T-cell (primary cell): ENCODE measurements at places on chromosomes 5 and 9.

DNA sequence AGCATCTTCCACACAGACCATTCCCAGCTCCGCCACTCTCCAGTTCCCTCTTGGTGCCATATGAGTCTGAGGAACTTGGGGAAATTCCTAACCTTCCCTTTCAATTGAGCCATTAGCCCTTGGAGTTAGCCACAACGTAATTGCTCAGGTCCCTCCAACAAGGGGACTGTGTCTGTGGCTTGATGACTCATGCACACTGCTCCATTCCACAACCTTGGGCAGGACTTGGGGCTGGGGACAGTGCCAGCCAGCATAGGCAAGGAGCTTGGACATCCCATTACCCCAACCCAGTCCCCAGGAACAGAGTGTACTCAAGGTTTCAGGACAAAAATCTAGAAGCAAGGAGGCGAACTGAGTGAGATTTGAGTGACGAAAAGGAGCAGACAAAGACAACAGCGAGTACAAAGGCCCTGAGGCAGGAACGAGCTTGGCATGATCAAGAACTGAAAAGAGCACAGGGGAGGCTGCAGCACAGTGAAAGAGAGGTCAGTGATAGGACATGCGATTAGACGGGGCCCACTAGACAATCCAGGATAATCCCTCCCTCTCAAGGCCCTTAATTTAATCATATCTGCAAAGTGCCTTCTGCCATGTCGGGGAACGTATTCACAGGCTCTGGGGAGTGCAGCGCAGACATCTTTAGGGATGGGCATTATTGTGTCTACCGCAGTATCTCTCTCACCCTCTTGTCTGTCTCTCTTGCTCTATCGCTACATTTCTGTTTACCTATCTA is 16.0 kb upstream of the JADE2 start:
- DNase-seq, result no peak

- peak; percentile 19 for DNase-seq
These were observed 154.0 kb downstream of the PIK3R1 start for GRCh38 chr5:68369457-68370125.

- DNase-seq, result no peak
These were observed 39.3 kb downstream of the NTNG2 start for GRCh38 chr9:132201139-132201538.

GRCh38 chr9:128798896-128799295 is 11.8 kb downstream of the TBC1D13 start:
- no peak for DNase-seq

DNA sequence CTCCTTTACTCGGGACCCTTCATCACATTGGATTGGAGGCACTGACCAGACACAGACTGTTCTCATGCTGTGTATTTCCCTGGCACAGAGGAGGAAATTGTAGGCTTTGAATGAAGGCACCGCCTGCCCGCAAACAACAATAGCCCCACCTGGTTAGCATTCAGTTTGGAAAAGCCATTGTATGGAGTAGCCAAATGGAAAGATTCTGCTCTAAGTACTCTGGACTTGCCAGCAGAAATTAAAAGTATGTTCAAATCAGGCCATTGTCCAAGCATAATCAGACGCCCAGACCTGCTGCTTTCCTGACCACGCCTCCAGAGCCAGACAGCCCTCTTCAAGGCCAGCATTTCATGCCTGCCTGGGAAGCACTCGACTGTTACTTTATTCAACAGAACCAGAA is 8.0 kb upstream of the SEMA4D start:
- no peak for DNase-seq

GRCh38 chr5:139262742-139263445 is 30.6 kb upstream of the MATR3 start:
- DNase-seq, result peak; percentile 34

DNA sequence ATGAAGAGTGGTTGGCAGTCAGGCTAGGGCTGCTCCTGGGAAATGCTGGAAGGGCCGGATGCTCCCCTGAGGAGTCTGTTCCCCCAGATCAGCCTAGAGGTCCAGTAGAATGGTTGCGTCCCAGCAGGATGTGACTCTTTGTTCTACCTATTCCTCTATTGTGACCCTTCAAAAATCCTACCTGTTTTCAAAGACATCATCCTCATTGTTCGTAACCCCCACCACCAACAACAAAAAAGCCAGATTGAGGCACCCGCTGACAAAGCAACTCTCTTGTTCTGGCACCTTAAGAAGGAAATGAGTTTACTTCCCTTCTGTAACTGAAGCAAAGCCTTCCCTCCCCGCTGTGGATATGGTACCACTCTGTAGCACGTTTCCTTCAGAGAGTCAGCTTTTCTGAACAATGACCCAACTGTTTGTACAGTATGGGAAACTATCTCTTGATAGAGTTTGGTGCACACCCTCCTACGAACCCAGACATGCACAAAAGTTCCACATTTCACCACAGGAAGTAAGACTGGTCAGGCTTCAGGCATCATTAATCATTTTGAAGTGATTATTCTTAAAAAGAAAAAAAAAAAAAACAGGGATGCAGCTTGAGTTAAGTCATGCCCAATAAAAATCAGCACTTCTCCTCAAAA is 207.2 kb downstream of the ENC1 start:
- DNase-seq, result no peak

- DNase-seq, result no peak
These were observed 5.7 kb downstream of the MAPKAP1 start for GRCh38 chr9:125701351-125701750.

- DNase-seq, result no peak
These were observed 60.9 kb upstream of the ROR2 start for GRCh38 chr9:92010705-92011536.

GRCh38 chr9:129489838-129490582 is 130.9 kb downstream of the C9orf50 start:
- DNase-seq, result peak; percentile 60

DNA sequence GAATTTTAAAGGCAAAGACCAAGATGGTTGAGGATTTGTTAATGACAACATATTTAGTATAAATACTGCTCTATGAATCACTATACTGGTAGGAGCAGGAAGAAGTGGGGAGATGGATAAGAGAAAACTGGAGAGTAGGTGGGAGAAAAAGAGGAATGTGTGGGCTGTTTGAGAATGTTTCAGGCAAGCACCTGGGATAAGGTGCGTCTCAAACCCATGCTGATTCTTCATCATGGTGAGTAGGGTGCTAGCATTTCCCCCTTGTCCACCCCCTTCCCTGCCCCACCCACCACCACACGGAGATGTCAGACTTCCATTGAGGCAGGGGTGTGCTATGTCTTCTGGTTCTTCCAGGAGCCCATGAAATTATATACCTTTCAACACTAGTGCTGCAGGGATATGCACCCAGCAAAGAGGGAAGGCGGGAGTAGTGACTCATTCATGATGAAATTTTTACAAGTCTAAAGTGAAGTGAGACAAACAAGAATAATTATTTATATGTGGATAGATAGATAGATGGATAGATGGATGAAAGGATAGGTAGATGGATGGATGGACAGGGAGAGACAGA is 54.3 kb downstream of the MTX3 start:
- no peak for DNase-seq

DNA sequence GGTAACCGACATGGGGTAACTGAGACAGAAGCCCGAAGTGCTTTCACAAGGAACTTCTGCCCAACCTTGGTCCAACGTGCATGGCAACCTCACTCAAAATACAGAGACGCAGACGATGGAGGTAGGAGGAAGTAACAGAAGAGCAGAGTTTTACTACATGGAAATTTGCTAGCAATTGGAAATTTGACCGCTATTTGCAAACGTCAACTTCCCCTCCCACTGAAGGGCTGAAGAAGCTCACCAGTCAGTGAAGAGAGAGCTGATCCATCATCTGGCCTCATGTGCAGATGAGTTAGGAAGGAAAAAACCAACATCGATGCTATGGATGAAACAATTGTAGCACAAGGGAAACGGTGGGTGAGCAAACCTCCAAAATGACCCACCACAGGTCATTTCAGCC is 196.7 kb downstream of the RGS3 start:
- no peak for DNase-seq

- DNase-seq, result peak; percentile 78
These were observed 21.1 kb upstream of the TERT start for GRCh38 chr5:1315709-1316587.

DNA sequence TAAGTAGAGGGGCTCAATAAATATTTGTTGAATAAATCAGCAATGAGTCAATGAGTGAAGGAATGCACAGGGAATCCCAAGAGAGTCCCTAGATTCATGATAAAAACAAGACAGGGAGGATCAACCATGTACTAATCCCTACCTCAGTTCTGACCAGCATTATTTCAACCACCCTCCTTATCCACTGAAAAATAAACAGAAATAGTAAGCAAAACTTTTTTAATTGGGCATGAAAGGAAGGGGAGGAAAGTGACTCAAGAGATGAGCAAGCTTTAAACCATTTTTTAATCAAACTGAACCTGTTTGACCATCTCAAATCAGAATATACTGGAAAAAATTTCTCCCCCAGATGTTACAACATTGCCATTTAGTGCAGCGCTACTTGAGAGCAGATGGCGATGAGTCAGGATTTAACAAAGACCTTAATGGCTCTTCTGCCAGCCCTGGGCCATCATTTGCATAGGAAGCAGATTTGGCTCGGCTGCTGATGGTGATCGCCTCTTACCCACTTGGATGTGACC is 194.8 kb upstream of the SLC30A5 start:
- no peak for DNase-seq

DNA sequence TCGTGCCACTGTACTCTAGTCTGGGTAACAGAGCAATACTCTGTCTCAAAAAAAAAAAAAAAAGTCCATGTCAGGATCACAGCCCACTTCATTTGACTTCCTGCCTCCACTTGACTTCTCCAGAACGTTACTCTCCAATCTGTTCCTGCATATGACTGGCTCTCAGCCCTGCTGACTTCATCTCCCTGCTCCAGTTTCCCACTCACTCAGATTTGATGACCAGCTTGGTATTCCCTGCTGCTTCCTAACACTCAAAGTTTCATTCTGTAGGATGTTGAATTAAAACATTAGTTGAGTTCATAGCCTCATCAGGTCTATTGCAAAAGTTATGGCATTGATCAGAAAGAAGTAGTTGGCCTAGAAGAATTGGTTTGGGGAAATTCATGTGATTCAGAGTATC is 52.3 kb downstream of the UGCG start:
- no peak for DNase-seq
